ENCODE measurements at places on chromosomes 5 and 9.

DNA sequence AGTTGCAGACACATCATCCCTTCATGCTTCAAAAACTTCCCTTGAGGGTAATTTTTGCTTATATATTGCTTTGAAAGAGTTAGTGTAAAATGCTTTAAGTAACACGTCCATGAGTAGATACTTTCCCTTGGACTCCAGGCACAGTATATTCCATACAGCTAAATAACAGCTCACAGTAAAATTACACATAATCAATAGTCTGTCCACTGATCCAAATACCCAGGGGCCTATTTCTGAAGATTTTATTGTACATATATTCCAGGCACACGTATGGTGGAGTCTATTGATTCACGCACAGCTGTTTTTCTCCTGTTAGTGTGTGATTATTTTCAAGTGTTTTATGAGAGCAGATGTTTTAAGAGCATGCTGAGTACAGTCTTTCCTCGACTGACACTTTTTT lies 223.7 kb upstream of the GRAMD2B start:
- DNase-seq: no peak

DNA sequence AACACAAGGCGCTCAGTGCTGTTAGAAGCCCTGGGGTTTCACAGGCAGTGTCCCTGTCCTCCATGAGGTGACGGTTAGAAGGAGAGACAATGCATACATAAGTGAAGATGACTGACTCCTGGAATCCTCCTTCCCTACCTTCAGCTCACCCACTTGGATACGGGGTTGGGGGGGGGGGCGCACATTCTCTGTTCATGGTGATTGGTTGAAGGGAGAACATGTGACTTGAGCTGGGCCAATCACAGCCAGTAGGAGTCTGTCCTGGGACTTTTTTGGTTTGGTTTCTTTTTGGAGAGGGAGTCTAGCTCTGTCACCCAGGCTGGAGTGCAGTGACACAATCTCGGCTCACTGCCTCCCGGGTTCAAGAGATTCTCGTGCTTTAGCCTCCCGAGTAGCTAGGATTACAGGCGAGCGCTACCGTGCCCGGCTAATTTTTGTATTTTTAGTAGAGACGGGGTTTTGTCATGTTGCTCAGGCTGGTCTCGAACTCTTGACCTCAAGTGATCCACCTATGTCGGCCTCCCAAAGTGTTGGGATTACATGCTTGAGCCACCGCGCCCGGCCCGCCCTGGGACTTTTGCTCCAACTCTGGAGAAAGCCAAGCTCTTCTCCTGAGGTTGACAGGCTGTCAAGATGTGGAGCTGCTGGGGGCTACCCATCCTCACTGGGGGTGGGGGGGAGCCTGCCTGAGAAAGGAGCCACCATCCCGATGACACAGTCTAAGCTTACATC lies 30.8 kb downstream of the SH3PXD2B start:
- no peak for DNase-seq

DNA sequence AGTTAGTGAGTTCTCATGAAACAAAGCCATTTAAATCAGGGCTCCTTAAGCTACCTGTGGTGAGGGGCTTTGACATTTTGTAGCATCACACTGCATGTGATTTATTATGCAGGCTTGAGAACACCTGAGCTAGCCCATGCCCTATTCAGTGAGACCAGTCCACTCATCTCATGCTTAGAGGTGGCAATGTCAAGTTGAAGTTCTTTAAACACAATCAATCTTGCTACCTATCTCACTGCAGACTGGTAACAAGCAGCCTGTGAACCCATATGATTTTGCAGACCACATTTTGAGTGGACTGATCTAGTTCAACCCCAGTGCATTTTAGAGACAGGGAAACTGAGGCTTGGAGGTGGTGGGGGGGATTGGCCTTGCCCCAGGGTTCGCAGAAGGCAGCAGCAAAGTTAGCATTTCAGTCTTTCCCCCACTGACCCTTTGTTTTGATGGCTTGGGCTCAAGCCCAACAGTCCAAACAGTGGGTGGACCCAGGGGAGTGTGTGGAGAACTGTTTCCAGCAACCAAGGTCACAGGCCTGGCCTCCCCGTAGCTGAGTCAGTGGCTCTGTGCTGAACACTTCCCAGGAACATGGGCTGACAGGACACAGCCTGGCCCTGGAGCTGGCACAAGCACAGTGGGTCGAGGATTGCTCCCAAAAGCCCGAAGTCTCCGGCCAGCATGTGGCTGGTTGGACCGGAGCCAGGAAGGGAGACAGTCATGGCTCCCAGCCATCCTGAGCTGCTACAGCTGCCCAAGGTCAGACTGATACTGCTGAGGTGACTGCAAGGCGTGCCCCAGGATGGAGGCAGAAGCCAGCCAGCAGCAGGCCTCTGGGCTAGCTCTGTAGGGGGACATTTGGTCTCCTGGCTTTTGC lies 95.3 kb downstream of the RGS3 start:
- DNase-seq: no peak

- DNase-seq: no peak
These were observed 11.0 kb downstream of the CCDC152 start for GRCh38 chr5:42767491-42768105.

- peak; percentile 60 for DNase-seq
These were observed 186.7 kb downstream of the PDZD2 start for GRCh38 chr5:31825518-31826068.

DNA sequence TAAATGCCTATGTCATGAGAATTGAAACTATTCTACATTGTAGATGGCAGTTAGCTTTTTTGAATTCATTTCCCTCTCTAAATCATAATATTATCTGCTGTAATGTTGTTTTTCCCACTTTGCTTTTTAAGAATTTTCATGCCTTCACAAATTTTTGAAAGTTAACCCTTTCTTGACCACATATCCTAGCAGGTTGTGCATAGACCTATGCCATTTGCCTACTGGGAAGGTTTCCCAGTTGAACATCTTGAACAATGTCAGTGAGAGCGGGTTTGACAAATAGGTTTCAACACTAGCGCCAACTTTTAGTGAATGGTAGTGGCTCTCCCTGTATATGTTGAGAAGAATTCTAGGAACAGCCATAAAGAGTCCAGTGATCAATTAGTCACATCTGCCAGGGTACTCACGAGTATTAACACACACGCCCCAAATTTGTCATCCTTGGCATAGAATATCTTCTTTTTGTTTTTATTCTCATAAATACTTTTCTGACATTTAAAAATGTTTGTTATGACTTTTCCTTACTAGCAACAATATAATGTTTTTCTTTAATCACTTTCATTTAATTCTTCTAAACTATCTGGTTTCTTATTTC lies 307.6 kb downstream of the PJA2 start:
- DNase-seq: no peak

DNA sequence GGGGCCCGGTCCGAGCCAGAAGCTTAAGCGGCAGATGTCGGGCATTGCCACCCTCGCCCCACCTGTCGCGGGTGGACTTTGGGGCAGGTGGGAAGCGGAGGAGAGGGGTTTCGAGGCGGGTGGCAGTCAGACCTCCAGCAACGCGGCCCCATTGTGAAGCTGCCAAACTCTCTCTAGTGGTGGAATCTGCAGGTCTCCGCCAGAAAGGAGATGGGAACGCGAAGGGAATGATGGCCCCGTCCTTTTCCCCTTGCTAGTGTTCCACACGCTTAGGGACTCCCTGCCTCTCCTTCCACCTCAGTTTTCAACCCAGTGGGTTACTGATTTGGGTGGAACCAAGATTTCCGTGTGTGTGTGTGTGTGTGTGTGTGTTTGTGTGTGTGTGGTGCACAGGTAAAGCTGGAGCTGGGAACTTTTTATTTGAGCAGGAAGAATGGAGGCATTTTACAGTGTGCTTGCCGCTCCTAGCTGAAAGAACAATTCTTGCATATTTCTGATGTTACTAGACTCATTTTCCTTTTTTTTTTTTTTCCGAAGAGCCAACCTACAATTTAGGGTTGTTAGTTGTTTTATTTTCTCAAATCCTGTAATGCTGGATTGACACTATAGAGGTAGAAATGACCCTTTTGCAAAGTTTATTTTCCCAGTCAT lies 1.3 kb downstream of the MACIR start:
- no peak for DNase-seq

- DNase-seq: no peak
These were observed 146.1 kb downstream of the PLCXD3 start for GRCh38 chr5:41364346-41364745.

DNA sequence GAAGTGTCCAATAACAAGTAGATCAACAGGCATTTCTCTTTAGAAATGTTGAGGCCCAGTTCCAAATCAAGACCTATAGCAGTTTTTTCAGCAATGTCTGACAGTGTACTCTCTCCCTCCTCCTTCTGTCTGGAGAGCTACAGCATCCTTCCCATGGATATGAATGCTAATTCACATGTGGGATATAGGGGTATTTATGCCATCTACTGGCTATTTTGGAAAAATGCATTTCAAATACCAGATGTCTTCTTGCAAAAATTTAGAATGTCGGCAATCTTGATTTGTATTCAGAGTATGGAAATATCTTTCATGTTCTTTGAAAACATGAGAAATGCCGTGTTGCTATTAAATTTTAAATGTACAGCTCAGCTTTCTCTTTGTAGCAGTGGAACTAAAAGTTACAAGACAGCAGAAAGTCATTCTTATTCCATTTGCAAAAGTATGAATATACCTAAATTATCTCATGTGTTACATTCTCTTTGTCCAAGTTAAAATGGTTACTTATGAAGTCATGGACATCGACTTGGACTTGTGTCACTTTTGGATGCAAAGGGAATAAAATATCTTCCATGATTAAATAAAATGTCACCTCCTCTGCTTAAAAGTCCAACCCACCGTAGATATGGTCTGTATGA lies 647.8 kb downstream of the TAF11L14 start:
- peak; percentile 55 for DNase-seq

DNA sequence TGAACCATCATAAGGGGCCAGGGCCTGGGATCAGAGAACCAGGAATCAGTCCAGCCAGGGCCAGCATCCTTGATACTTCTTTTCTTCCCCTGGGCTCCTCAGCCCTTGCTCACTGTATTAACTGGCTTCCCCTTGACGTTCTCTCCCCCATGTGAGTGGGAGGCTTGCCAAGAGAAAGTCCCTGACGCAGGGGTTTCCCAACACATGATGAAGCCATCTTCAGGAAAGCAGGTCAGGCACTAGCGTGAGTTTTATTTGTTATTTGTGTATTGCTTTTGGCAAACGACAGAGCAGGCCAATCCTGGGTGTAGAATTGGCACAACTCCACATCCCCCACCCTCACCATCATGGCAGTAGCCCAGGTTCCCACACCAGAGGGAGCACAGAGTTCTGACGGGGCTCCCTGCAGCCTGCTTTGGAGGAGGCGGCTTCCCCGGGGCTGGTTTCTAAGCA lies 165.5 kb upstream of the NFIL3 start:
- peak; percentile 26 for DNase-seq

GRCh38 chr5:87300744-87301143 lies 33.1 kb downstream of the RASA1 start:
- DNase-seq: peak; percentile 72

- no peak for DNase-seq
These were observed 20.7 kb downstream of the SPRY4 start for GRCh38 chr5:142304013-142304701.

- no peak for DNase-seq
These were observed 2.0 kb upstream of the TNFAIP8 start for GRCh38 chr5:119353686-119354366.

DNA sequence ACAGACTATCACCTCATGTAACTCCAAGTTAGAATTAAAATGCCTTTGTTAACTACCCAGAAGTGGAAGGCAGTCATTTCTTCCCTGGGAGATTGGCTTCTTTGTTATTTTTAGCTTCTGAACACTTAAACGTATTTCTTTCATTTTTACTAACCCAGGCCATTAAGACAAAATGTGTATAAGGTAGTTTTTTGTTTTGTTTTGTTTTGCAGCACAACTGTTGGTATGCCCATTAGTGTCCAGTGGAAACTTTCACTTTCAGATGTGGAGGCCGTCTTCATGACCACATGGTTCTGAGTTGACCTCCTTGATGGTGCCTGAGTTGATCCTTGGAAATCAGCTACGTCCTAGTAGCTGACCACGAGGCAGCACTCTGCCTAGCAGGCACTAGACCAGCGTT lies 264.6 kb upstream of the ZNF608 start:
- no peak for DNase-seq

- DNase-seq: no peak
These were observed 19.3 kb upstream of the ABO start for GRCh38 chr9:133294257-133294656.

- DNase-seq: no peak
These were observed 98.9 kb downstream of the ACTL7B start for GRCh38 chr9:108756746-108757490.

GRCh38 chr9:38177680-38178079 lies 108.7 kb upstream of the SHB start:
- no peak for DNase-seq

- DNase-seq: no peak
These were observed 71.0 kb downstream of the C5orf15 start for GRCh38 chr5:133897431-133897830.

GRCh38 chr5:43041110-43041668 lies 1.1 kb upstream of the ANXA2R start:
- no peak for DNase-seq

DNA sequence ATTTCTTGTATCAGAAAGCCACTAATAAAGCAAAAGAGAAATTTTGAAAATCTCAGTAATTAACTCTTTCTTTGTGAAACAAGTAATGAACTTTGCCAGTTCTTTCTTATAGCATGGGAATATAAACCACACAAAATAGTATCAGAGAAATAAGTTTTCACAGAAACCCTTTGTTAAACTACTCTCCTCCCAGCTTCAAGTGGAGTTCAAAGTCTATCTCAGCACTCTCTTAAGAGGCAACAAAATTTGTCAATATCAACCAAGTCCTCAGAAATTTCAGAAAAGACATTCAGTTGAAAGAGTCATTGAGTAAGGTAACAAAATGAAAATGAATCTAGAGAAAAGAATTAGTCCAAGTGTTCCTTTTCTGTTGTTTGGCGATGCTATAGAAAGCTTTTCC lies 89.3 kb downstream of the NTRK2 start:
- DNase-seq: no peak

DNA sequence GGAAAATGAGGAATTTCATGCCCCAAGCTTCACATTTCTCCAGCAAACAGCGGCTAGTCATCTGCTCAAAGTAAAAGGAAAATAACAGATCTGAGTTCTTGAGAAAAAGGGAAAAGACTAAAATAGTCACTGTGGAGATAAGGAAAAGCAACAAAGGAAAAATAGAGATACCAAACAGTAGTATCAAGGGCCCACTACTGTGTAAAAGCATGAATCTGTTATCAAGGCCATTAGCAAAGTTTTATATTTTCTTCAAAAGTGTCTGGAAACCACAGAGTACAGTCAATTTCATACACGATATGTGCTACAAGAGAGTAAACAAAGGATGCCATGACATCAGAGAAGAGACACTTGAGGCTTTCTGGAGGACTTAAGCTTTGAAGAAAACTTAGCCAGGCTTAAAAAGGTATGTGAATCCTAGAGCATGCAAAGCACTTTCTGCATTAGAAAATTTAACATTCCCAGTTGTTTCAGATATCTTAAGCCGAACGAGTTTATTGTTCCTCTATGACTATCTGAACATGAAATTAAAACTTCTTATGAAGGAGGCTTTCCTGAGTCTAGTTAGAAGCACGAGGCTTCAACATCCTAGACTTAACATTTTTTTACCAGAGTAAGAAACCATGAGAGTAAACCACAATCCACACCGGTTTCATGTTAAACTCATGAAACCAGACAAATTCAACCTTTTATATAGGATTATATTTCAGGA lies 1.2 kb downstream of the TTC33 start:
- no peak for DNase-seq

GRCh38 chr5:57231607-57232006 lies 57.7 kb downstream of the GPBP1 start:
- no peak for DNase-seq

GRCh38 chr9:122186777-122187470 lies 27.2 kb downstream of the MORN5 start:
- no peak for DNase-seq

All from suppressor macrophage (primary cell).